ENCODE measurements at places on chromosomes 12 and 14.

GRCh38 chr12:76332606-76333005 lies 15.6 kb downstream of the BBS10 start:
- no peak for DNase-seq

DNA sequence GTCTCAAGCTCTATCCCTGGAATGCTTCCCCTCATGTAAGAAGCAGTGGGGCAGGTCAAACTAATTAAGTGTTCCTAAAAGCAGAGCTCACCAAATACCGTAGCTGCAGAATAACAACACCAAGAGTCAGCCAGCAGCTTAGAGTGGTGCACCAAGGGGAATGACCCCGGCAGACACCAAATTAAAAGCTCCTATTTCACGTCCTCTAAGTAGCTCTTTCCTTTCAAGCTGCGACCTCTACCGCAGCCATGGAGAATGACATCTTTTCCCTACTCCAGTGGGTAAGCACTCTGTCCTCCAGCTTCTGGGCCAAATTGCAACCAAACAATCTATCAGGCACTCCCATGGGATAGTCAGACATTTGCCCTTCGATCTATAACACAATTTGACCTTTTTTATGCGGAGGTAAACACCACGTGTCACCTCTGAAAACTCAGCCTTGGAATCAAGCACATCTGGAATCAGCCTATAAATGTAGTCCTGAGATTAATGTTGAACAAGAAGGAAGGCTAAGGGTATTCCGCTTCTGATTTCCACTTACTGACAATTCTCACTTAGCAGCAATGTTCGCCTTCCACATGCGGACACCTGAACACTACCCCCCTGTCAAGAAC lies 67.6 kb upstream of the CDKN3 start:
- no peak for DNase-seq

DNA sequence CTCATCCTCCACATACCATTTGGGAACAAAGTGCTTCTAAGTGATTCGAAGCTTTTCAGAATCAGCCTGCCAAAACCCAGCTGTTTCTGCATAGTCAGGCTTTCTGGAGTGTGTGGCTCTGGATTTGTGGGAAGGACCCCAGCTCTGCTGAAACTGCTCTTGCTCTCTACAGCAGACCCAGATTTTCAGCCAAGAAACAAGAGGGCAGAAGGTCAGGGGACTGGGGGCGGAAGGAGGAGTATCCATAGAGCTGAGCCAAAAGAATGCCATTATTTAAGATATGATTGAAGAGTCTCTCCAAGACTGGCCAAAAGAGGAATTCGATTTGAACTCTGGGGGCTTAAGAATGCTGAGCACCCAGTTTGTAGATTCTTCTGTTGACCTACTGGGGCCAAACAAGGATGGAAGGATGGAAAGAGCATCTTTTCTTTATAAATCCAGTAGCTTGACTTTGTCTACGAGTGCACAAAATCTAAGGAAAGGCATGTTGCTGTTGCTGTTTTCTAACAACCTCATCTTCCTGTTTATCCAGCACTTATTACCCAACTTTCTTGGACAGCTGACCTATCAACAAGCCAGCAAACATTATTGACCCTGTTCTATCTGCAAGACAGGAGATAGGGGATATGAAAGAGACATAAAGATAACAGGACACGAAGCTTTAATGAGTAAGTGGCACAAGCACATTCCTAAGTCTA lies 29.2 kb downstream of the FBLN5 start:
- no peak for DNase-seq

GRCh38 chr12:63948211-63948610 lies 103.7 kb downstream of the SRGAP1 start:
- no peak for DNase-seq

All from CD8-positive, alpha-beta T cell (primary cell).